Stimulated activated CD8-positive, alpha-beta memory T cell treated with anti-CD3 and anti-CD28 coated beads, Interleukin-12 subunit alpha, Interleukin-12 subunit beta, amount 100 ng/mL, for 4 hours (primary cell): ENCODE measurements at places on chromosomes 11 and 22.

DNA sequence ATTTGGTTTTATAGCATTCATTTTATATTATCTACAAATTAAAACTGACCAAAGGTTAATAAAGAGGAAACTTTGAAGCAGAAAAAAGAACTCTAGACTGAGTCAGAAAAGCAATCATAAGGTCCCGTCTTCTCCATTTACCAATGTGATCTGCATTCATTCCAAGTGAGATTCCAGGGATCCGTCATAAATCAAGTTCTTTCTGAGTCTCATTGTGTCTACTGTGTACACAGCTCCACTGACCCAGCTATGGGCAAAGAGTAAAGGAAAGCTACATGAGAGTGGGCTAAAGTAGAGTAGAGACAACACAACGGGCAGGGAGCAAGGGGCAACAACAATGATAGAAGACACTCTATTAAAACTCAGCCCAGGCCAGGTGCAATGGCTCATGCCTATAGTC is 15.3 kb downstream of the FAM168A start:
- DNase-seq = no peak

- DNase-seq = no peak
These were observed 188.2 kb upstream of the TBCEL start for GRCh38 chr11:120835601-120836228.

DNA sequence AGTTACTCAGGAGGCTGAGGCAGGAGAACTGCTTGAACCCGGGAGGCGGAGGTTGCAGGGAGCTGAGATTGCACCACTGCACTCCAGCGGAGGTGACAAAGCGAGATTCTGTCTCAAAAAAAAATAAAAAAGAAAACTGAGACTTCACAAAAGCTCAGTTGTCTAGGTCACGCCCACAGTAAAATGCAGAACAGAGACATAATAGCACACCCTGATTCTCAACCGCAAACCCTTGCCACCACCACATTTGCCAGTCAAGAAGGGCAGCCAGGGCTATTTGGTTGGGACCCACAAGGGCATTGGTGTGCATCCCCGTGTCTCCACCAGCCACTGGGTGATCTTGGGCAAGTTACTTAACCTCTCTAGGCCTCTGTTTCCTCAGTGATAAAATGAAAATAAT is 25.4 kb downstream of the CREB3L1 start:
- no peak for DNase-seq

DNA sequence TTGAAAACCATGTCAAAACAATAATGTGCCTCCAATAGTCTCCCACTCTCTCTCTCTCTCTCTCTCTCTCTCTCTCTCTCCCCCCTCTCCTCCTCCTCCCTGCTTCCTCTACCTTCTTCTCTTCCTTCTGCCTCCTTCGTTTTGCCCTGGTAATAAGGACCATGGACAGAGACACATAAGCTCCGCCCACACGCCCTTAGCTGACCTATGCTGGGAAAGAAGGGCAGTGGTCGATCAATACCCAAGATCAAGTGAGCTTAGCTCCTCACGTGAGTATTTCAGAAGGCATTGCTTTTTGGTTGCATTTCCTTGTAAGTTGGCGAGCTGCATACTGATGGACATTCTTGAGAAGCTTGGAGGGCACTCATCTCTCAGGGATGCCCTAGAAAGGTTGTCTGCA is 194.8 kb downstream of the MIAT start:
- DNase-seq = no peak

DNA sequence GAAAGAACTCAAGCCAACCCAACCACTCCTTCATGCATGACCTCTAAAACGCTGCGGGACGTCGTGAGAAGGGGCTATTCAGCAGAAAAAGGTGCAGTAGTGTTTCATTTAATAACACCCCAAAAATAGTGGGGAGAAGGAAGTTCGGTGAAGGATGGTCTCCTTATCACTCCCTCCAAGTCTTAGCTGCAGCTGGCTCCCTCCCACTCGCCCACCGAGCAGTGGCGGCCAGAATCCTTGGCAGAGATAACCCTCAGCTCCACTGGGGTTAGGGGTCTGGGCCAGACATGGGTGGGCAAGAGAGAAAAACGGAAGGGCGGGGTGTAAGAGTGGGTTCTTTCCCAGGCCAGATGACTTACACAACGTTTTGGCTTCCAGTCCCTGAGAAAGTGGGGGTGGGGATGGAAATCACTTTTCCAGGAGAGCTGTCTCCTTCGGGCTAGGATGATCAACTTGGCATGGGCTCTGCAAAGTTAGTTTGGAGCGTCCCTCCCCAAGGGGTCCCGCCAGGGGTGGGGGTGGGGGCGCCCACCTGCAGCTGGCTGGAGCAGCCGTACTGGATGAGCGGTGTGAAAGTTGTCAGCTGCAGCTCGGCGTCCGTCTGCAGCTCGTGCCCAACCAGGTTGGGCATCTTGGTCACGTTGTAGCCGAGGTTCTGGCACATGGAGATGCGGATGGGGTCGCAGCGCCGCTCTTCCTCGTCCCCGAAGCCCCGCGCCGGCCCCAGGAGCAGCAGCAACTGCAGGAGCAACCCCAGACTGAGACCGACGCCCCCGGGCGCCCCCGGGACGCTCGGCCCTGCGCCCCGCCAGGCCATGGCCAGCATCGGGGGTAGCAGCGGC is 705 bp downstream of the FZD4 start:
- no peak for DNase-seq

DNA sequence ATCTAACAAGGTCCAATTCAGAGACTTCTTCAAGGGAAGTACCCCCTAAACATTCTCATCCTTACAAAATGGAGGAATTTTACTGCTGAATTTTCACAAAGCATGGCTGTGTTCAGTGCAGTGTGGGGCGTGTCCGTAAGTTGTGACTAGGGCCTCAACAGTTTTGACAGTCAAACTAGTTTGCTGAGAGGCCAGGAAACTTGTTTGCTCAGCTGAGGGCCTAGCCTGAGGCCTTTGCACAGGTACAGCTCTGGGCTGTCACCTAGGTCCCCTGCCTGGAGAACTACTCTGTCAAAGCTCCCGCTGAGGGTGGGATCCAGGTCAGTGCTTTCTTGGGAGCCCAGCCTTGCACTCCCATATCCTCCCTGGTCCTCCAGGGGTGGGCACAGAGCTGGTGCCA is 27.9 kb downstream of the TCP11L1 start:
- DNase-seq = no peak

- DNase-seq = no peak
These were observed 21.9 kb downstream of the TPBGL start for GRCh38 chr11:75262436-75262835.

DNA sequence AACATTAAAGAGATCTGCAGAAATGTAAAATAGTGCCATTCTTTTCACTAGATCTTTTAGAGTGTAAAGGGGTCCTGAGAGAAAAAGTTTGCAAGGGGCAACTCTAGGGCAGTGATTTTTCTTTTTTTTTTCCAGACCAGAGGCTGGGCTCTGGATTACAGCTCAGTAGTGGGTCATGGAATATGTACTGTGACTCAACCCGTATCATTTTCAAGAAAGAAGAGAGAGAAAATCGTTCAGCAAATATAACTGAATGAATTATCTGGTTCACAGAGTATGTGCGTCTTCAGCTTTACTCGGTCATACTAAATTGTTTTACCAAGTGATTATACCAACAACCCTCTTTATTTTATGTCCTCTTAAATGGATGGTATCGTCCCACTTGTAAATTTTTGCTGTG is 3.8 kb downstream of the CEP57 start:
- no peak for DNase-seq

- no peak for DNase-seq
These were observed 65.3 kb upstream of the FIBIN start for GRCh38 chr11:26928582-26928981.

- no peak for DNase-seq
These were observed 15.0 kb downstream of the SLC43A1 start for GRCh38 chr11:57500515-57500914.

DNA sequence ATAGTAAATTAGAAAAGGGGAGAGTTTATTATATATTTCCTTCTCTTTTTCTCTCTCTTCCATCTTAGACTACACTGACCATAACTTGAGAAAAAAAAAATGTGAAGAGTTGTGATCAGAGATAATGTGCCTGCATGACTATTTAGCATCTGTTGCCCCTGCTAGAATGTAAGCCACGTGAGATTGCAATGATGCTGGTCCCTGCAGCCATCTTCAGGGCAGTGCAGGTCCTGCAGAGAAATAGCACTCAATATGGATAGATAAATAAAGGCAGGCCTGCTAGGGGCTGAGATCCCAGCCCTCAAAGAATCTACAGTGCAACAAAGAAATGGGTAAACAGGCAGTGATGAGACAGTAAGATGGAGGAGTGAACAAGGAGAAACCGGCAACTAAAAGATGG is 7.8 kb upstream of the DKK3 start:
- no peak for DNase-seq

GRCh38 chr11:14713496-14714244 is 70.1 kb downstream of the PDE3B start:
- no peak for DNase-seq

DNA sequence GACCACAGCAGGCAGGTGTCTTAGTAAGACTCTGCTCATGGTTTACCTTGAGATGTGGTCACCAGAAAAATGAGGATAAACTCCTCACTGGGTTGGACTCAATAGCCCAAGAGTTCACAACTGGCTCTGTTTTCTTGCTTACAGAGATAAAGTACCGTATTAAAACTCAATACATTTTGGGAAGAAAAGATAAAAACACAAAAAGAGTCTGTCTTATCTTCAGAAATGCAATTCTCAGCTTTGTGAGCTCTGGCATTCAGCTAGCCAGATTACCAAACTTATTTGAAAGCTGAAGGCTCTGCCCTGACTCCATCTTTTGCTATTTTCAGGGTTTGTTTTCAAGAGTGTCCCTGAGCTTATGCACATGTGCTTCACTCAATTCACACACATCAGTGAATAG is 75.4 kb downstream of the PHF21A start:
- DNase-seq = no peak

DNA sequence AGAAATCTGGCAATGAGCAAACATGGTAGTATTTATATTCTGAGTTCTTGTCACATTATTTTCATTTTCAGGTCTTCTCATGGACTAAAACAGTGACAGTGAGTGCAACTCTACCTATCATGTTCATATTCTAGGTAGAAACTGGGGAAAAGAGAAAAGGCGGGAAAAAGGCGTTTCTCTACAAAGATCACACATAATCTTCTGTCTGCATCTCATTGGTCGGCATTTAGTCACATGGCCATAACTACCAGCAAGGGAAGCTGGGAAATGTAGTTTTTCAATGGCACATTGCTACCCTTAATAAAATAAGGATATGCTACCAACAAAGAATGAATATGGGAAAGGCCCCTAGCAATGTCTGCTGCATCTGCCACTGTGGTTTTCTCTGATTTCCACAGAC is 57.6 kb upstream of the B3GAT1 start:
- DNase-seq = no peak

DNA sequence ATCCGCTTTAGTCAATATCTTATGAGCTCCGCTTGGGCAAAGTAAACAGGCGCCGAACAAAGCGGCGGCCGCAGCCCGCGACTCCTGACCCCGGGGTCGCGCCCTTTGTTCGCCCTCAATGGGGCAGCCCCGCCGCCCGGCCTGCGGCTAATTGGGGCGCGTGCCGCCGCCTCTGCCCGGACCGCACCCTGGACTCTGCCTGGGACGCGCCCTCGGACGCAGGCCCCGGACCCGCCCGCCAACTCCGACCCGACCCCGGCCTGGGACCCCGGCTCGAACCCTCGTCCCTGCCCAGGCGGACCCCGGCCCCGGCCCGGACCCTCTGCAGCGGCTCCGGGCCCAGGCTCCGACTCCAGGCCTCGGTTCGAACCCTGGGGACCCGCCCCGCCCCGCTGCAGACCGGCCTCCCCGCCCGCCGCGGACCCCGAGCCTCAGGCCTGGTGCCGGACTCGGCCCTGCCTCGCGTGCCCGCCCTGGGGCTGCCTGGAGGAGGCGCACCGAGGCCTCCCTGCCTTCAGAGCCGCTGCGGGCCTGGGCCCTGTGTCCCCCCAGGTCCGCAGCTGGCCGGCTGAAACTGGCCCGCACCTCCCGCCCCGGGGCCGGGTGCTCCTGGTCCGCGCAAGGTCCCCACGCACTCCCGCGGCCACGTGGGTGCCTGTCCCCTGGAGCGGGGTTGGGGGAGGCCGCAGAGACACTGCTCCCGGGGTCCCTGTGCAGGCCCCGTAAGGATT is 84.7 kb upstream of the WNT7B start:
- DNase-seq = no peak

- no peak for DNase-seq
These were observed 832.5 kb downstream of the TBC1D22A start for GRCh38 chr22:47594836-47595521.

DNA sequence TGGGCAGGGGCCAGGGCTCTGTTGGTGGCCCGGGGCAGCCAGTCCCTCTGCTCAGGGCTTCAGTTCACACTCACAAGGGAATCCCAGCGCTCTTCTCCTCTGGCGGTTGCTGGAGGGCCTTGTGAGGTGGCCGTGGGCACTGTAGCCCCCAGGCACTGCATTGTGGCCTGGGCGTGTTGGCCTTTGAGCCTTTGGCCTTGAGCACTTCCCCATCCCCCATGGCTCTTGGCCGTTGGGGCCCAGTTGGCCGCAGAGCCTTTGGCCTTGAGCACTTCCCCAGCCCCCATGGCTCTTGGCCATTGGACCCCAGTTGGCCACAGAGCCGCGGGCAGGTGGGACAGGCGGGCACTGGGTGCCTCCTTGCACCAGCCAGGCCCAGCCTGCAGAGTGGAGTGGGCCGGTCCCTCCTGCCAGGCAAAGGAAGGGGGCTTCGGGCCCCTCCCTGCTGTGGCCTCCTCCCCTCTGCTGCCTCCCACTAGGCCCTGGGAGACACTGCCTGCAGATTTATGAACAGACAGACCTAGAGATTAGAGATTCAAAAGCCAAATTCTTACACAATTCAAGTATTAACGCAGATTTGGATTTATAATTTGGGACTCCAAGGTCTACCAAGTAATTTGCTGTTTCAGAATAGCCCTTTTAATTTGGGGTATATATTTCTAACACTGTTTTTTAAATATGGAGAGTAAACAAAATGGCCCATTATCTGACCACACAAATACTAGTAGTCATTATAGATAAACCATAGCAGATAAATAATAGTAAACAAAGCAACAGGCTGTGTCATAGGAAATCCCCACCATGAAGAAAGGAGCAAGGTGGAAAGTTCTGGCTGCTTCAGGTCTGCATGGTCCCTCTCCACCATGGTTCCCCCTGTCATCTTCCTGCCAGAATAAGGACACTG is 18.2 kb upstream of the TXNRD2 start:
- DNase-seq = no peak

GRCh38 chr11:12417691-12418611 is 40.6 kb downstream of the PARVA start:
- no peak for DNase-seq

DNA sequence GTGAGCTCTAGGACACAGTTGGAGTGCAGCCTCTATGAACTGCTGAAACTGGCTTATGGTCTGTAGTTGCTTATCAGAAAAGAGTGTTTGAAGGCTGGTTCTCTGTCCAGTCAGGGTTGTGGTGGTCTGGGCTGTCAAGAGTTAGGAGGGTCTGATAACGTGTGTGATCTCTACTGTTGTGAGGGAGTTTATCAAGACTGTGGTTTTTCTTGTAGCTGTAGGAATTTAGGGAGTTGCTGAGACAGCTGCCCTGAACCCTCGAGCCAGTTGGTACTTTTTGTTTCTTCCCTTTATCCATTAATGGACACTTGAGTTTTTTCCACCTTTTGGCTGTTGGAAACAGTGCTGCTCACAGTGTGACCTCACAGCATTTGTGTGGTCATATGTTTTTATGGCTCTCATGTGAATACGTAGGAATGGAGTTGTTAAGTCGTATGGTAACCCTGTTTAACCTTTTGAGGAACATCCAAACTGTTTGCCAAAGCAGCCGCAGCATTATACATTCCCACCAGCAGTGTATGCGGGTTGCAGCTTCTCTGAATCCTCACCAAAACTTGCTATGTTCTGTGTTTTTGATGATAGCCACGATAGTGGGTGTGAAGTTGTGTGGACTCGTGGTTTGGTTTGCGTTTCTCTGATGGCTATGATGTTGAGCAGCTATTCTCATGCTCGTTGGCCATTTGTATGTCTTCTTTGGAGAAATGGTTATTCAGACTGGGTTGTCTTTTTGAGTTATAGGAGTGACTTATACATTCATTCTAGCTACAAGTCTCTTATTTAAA is 20.9 kb upstream of the DGCR8 start:
- DNase-seq = no peak
